Tibial nerve (tissue), 4 donors: ENCODE measurements at places on chromosomes 12 and 14.

DNA sequence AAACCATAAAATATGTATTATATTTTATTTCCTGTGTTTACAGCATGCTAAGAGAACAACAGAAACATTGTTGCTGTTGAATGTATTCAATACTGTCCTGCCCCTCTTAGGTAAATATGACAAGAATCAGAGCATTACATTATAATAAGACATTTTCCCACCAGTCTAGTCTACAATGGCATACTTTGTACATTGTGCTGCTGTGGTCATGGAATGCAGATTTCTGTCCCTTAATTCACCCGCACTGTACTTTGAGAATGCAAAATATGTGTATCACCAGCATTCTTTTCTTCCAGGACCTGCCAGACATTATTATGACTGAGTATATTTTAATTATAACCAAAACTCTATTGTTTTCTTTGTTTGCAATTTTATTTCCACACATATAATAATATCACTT lies 16.5 kb upstream of the OR10AD1 start:
- no peak for DNase-seq

- no peak for DNase-seq
Measured at GRCh38 chr12:131883521-131883900, 10.9 kb upstream of the ULK1 start.

DNA sequence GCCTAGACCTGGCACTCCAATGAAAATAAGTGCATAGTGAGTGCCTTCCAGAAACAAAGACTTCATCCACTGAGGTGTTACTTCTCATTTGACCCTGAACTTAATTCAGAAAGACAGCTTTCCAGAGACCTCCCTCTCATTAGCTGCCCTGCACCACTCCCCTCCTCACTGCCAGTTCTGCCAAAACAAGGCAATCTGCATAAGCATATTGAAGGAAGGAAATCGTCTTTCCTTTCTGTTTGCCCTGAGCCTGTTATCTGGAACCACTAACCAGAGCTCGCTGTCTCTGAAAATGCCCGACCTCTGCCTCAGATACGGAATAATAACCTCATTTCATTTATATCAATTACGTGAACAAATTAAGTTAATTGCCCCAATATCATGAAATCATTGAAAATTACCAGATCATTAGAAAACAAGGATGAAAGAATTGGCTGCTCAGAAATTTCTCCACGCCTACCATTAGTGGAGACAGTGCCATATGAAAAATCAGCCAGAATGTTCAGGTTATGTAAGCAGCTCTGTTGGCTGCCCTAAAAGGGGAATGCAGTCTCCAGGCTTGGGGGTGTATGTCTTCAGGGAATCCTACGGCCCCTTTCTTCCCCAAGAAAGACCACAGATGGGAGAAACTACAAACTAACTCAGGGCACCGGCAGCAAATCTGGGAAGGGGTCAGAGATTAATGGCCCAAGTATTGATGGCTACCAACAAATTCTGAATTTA lies 149.9 kb upstream of the FKBP4 start:
- DNase-seq, result no peak

DNA sequence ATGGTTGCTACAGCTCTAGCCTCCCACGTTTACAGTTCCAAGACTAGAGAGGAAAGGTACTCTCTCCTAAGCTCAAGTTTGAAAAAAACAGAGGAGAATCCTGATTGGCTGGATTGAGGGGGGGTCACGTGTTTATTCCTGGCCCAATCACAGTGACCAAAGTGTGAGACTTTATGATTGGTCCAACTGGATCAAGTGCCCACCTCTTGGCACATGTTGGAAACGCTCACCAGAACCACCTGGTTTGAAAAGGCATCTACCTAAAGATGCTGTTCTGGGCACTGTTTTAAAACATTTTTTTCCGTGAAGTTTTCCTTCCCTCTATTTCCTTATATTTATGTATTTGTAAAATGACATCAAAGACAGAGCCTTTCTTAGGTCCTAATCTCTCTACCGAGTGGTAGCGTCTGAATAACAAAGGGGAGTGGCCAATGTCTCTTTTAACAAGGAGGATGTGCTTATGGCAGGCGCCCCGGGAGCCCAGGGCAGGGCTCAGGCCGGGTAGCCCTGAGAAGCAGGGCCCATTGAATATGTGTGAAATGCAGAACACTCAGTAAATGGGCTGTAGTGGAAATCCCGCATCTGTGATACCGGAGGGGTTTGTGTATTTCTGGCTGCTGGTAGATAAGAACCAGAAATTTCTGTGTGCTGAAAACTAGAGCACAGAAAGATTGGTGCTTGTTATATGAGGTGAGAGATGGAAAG lies 146.2 kb downstream of the ATP23 start:
- no peak for DNase-seq

DNA sequence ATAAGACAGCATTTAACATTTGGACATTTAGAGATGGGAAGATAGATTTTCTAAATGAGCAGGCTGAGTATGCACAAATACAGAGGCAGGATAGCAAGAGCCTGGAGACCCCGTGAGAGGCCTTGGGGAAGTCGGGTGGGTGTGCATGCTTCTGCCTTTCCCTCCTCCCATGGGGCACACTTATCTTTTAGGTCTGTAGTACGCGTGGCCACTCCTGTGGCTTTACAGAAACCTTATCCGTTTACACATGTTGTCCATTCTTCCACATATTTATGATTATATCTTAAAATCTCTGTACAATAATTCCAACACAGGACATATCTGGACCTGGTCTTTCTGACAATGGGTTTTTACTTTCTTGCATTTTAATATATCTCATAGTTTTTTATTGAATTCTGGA lies 33.6 kb downstream of the GYS2 start:
- no peak for DNase-seq

DNA sequence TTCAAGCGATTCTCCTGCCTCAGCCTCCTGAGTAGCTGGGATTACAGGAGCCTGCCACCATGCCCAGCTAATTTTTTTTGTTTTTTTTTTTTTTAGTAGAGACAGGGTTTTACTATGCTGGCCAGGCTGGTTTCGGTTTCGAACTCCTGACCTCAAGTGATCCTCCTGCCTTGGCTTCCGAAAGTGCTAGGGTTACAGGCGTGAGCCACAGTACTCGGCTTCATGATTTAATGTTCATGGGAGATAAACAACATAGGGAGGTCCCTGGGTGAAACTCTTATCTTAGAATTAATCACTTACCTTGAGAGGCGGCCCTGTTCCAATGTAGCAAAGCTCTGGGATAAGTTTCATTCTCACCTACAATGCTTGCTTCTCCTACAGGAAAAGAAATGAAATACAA lies 48.3 kb downstream of the SEL1L start:
- no peak for DNase-seq

- DNase-seq, result peak; percentile 2
Measured at GRCh38 chr14:101128478-101129321, 225.2 kb upstream of the RTL1 start.

GRCh38 chr12:65526311-65526710 lies 247.8 kb downstream of the MSRB3 start:
- DNase-seq, result no peak

- DNase-seq, result no peak
Measured at GRCh38 chr14:21868442-21869046, 194.9 kb upstream of the OR4E1 start.

DNA sequence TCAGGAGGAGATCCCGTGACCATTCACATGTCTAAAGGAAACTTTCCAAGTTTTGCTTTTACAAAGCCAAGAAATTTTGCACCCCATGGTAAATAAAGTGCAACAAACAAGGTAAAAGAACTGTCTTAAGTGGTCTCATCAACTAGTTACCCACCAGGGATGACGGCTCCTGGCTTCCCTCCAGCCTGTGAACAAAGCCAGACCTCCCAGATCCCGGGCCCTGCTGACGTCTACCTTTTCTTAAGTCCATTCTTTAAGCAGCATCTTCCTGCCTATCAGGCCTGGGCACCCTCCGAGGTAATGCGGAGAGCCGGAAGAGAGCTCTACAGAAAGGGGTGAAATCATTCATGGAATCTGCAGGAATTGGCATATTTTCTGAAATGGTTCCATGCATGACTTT lies 58.0 kb upstream of the DAAM1 start:
- DNase-seq, result no peak

DNA sequence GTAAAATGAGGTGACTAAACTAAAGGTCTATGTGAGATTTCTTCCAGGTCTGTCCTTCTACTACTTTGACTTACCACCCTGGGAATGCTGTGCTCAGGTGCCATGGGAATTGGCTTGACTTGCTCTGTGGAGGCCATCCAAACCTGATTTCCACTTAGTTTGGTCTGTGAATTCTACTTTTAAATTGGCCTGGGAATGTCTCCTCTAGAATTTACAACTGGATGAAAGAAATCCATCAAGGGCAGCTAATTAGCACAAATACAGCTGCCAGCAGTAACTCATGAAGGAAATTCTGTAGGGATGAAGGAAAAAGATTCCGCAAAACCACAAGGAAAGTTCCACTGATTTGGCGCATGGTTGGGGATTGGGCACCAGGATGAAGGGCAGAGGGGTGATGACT lies 31.7 kb upstream of the FRMD6 start:
- no peak for DNase-seq

DNA sequence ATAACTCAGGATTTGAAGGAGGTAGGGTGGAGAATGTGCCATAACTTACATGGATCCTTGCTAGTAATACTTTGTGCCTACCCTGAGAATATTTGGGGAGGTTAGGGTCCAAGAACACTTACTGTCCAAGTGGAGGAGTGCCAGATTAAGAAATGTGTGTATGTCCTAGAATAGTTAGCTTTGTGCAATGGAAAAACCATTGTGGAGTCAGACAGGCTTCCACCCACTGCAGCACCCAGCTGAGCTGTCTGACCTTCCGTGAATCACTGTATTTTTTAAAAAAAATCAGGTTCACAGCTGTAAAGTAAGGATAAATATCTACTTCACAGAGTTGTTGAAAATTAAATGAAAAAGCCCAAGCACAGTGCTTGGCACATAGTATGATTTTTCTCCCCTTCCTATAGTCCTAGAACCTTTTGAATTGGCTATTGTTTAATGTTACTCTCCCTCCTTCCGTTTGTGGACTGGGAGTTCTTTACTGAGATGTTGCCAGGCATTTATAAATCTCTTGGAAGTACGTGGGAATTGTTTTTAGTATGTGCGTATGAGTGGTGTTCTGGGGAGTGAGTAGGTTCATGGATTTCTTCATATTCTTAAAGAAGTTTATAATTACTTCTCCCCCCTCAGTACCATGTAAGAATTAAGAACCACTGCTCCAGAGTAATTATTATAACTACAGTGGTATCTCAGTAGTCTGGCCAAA lies 9.2 kb downstream of the RAB21 start:
- DNase-seq, result no peak

DNA sequence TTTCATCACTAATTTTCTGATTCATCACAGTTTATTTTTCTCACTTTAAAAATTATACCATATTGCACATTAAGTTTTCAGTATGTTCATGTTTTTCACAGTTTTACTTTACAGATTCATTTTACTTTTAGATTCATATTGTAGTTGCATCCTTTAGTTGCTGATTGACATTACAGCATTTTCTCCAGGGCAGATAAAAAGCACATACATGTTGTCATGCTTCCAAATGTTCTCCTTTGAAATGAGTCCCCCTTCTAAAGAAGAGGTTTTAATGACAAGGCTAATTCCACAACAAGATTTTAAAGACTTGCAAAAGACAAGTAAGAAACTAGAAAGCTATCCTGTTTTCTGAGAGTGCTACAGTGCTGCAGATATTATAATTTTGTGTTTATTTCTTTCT lies 72.1 kb upstream of the RASSF8 start:
- no peak for DNase-seq

DNA sequence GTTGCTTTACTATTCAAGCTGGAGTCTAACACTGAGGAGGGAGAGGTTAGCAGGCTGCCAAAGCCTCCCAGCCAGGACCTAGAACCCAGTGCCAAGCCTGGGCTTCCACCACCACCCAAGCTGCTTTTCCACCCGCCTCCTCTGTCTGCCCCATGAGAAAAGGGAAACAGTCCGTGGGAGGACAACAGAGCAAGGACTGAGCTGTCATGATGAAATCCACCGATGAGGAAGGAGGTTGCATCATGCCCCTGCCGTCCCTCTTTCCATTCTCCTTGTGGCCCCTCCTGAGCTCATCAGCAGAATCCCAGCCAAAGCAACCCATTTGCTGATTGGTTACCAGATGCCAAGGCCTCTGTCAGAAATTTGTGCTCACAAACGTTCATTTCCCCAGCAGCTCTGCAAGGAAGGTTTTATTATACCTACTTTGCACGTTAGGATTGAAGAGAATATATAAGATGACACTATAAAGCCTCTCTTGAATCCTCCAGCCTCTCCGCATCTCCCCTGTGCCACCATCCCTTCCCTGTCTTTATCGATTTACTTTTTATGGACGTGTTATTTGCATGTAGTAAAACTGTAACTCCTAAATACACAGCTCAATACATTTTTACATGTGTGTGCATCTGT lies 6.3 kb upstream of the SERPINA1 start:
- DNase-seq, result peak; percentile 59

DNA sequence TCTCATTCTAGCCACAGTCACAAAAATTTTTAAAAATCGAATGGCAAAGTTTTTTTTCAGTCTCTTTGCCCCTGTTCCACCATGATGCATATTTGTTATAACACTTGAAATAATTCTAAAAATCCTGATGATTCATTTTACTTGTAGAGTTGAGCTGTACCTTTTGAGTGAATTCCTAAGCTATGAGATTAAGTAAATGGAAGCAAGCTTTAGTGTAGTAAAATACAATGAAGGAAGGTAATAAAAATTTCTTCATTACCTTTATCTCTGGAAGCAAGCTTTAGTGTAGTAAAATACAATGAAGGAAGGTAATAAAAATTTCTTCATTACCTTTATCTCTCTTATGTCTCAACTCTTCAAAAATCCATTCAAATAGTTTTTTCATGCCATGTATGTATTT lies 46.1 kb downstream of the TMTC3 start:
- DNase-seq, result no peak

DNA sequence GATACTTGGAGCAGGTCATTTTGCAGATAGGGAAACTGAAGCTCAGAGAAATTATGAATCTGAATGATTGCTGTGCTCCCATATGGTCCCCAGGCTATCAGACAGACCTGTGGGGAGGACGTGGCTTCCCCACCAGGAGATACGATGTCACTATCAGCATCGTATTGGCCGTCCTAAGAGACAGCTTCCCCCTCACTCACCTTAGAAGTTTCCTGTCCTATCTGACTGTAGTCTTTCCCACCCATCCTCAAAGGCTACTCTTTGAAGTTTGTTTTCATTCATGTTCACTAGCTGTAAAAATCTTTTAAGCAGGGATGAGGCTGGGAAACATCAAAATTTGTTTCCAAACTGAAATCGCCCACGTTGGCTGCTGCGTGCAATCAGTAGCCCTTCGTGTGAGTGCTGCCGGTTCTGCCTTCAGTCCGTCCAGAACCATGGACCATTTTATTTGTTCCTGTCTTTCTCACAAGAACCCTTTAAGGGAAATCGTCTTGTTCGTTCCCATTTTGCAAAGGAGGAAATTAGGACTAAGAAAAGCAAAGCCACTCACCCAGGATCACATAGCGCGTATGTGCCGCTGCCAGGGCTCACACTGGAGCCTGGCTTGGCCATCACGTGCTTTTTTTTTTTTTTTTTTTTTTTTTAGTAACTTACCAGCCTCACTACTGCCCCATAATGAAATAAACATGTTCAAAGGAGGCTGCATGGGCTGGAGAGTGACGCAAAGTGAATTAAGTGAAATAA lies 1.0 kb upstream of the KDM2B start:
- DNase-seq, result peak; percentile 13
